A549 treated with RU486 at 1 μM for 4 hours (cell line): ENCODE measurements at places on chromosomes 11 and 22. TPM values are rescaled to one million over a fixed set of nuclear protein-coding genes. Genes with fewer than 3 reads are reported as not detected.

Gene DENND5A
- 42.7 to 53.4 TPM (median 43.9 TPM) in 5 replicates for total RNA-seq

Gene SMTNL1
- total RNA-seq: not detected in 5 replicates

Gene PRR5L
- 10.3 to 11.8 TPM (median 10.4 TPM) in 5 replicates for total RNA-seq

Gene HBG2
- not detected in 5 replicates for total RNA-seq

Gene CRYBB1
- total RNA-seq: not detected in 5 replicates

Gene C11orf68
- 40.2 to 65.5 TPM (median 60.3 TPM) in 5 replicates for total RNA-seq

Gene OR8D4
- total RNA-seq: not detected in 5 replicates

Gene NAALAD2
- total RNA-seq: not detected in 5 replicates

Gene PPP6R3
- total RNA-seq: 47.2 to 56.1 TPM (median 54.0 TPM) in 5 replicates

Gene CYP2D6
- 0.13 to 0.69 TPM (median 0.54 TPM) in 5 replicates for total RNA-seq

Gene SCGB1D2
- total RNA-seq: not detected in 5 replicates

Gene PRODH
- 0.41 to 1.2 TPM (median 0.84 TPM) in 5 replicates for total RNA-seq

Gene MRGPRX4
- total RNA-seq: not detected in 5 replicates

Gene CCDC90B
- 36.9 to 73.7 TPM (median 61.3 TPM) in 5 replicates for total RNA-seq
